ENCODE measurements at places on chromosomes 7 and 10. TPM values are rescaled to one million over a fixed set of nuclear protein-coding genes. Genes with fewer than 3 reads are reported as not detected.
A peak's percentile ranks its signal among the peaks of the same experiment; 100 is the strongest.

The NRBF2 gene
- total RNA-seq: 21.3 TPM

DNA sequence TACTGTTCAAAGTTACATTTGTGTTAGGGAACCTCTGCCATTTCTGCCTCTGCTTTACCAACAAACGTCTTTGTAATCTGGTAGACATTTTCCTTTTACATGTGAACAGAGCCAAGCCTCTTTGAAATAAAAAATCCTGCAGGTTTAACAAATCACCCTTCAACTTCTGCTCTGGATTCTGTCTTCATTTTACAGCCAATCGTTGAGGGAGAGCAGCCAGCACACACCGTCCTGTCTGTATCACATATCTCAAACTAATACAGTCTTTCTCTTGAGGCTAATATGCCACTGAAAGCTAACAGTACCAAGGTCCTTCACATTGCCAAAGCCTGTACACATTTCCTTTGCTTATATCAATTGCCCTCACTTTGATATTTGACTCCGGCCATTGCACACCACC is 468.6 kb upstream of the TEX47 start:
- DNase-seq: no peak
- H3K4me3 ChIP-seq: no peak overlapping the region
- no peak overlapping the region for H3K27ac ChIP-seq
- H3K36me3 ChIP-seq: no peaks in the 10 kb centered on the region

DNA sequence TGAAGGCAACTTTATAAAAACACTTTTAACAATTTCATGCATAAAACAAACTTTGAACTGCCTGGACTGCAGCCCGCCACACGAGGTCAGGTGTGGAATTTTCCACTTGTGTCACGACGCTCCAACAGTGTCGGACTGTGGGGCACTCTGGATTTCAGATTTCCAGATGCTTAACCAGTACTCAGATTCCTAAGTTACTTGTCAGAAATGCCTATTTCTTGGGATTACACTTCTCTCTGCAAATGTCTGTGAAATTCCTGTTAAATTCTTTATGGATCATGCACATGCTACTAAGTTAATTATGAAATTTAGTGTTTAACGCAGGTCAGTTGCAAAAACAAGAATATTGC is 473 bp upstream of the GPER1 start:
- no peak overlapping the region for H3K4me3 ChIP-seq
- peaks cover 2% of the 10 kb centered on the region for H3K36me3 ChIP-seq
- no peak for DNase-seq
- no peaks in the 10 kb centered on the region for H3K27me3 ChIP-seq
- peaks cover 14% of the 10 kb centered on the region for H3K4me1 ChIP-seq

DNA sequence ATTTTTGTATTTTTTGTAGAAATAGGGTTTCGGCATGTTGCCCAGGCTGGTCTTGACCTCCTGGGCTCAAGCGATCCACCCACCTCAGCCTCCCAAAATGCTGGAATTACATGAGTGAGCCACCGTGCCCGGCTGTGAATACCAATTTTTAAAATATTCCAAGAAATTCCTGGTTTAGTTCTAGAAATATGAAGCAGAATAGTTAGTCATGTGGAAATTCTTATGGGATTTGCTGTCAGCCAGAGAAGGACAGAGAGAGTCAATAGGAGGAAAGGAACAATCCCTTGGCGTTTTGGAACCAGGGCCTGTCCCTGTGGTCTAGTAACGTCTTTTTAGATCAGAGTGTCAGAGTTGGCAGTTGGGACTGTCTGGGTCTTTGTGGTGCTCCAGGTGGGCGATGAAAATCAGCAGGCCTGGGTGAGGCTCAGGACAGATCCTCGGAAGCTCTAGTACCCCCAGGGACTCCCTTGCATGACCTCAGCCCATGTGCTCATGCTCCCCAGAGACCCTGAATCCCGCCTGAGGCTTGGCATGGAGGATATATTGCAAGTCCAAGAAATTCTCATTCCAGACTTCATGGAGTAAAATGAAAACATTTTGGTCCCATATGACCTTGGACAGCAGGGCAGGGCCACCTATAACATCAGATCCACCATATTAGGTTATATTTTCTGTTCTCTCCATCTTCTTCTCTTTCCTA is 7.8 kb downstream of the NODAL start:
- no peaks in the 10 kb centered on the region for H3K27me3 ChIP-seq
- H3K27ac ChIP-seq: no peak overlapping the region
- peaks cover 20% of the 10 kb centered on the region for H3K4me1 ChIP-seq
- no peak overlapping the region for H3K4me3 ChIP-seq
- no peak for DNase-seq

DNA sequence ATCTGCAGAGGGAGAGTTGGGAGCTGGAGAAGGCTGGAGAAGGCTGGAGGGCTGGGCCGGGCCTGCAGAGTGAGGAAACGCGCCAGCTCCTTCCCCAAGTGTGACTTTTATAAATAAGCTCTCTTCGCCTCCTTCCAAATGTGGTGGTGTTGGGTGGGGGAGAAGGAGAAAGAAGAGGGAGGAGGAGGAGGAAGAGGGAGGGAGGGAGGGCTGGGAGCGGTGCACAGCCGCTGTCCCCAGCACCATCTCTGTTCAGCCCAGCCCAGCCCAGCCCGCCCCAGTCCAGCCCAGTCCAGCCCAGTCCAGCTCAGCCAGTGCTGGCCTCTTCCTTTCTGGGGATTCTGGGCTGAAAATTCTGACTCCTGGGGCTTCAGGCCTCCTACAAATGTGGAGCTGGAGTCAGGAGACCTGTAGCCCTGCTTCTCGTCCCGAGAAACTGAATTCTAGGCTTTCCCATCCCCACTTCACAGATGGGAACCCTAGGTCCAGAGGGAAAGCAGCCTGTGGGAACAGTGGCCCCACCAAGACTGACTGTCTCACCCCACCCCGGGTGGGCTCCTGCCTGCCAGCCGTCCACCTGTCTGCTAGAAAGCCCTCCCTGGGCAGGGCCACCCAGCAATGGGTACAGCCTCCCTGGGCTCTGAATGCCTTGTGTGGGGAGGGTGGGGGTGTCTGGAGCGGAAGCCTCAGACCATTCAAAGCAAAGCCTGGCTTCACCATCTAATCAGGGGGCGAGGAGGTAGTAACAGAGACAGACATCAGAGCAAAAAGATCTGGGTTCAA is 2.3 kb downstream of the STX1A start:
- H3K4me1 ChIP-seq: peaks cover 40% of the 10 kb centered on the region
- H3K4me3 ChIP-seq: peak overlapping the region; percentile 68
- H3K36me3 ChIP-seq: peaks cover 6% of the 10 kb centered on the region
- no peak for DNase-seq
- H3K27me3 ChIP-seq: no peaks in the 10 kb centered on the region

DNA sequence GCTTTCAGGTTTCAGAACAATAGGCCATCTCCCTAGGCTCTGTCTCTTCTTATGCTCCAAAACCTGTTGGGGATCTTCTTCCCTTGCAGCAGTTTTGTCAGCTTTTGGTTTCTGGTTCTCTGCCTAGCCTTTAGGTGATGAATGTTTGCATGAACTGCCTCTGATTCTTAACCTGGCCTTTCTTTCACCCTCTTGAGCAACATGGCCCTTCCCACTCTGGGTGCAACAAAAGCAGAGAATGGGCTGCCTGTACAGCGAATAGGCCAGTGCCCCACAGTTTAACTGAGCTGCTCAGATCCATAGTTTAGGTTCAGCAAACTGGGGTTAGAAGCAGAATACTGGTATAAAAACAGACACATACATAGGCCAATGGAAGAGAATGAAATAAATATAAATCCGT is 18.1 kb upstream of the NUP205 start:
- no peak overlapping the region for H3K4me3 ChIP-seq
- no peaks in the 10 kb centered on the region for H3K36me3 ChIP-seq
- H3K27me3 ChIP-seq: peaks cover 15% of the 10 kb centered on the region
- no peaks in the 10 kb centered on the region for H3K4me1 ChIP-seq
- no peak overlapping the region for H3K27ac ChIP-seq

The ZNF248 gene
- total RNA-seq: 6.1 TPM

The CCNJ gene
- 4.3 TPM for total RNA-seq

Data from activated CD4-positive, alpha-beta memory T cell treated with anti-CD3 and anti-CD28 coated beads for 36 hours (primary cell).